Suppressor macrophage treated with lipopolysaccharide for 1 hour (primary cell): ENCODE measurements at places on chromosomes 4 and X.

DNA sequence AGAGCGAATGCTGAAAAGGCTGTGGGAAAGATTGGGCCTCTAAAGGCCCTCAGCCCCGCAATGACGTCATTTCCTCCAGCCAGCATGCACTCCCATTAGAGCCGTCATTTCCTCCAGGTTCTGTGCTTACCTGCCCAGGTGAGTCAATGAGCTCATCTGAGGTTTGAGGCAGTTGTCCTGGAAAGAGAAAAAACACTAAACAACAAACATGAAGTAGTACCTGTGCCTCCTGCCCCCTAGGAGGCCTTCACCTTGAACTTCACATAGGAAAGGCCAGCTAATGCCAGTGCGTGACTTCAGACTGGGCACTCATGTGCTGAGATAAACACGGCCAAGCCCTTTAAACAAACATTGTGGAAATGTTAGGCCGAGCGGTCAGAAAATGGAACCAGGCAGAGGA is 55.9 kb downstream of the FHDC1 start:
- DNase-seq: no peak

- no peak for DNase-seq
Observed at GRCh38 chr4:52862639-52863161, 583 bp downstream of the RASL11B start.

- DNase-seq: no peak
Observed at GRCh38 chrX:29775890-29776289, 439.5 kb upstream of the MAGEB2 start.

DNA sequence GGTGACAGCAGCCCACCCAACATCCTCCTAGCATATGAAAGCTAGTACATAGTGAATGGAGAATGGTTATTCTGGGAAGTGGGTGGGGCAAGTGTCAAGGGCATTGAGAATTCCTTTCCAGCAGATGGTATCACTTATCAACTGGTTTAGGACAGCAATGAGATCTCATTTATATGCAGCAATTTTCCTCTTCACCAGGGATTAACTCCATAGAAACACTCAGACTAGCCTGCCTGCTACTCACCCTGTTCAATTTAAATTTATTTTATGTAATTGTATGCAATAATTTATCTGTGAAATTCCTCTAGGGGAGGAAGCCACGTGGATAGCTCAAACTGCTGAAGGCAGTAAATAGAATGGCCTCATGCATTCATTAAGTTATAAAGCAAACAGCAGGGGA is 101.6 kb upstream of the MID1IP1 start:
- no peak for DNase-seq

DNA sequence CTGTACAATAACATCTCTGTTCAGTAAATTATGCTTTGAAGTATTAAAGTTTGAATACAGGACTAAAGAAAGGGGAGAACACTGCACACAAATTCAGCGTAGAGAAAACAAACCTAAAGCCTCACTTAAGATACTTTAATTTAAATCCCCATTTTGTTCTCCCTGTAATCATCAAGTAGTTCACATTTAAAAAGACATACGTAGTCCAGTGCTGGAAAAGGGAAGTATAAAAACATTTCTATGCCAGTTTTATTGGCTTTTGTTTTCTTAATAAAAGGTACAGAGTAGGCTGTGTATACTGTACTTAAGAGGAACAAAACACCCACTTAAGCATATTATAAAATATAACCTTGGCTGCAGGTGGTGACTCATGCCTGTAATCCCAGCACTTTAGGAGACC is 101.6 kb downstream of the FGF16 start:
- no peak for DNase-seq

DNA sequence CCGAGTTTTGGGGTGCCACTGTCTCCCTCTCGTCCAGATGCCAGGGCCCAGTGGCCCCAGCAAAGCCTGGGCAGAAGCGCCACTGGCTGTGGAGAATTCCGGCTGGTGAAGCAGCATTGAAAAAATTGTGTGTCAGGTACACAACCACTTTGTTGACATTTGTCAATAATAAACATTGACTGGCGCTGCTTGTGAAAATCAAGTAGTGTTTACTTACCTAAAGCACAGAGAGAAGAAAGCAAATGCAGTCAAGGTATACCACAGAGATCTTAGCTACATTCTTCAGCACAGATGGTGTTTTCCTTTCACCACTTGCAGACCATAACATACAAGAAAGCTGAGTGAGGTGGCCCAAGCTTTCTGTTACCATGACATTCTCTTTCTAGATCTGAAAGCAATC is 14.5 kb upstream of the SLC7A11 start:
- no peak for DNase-seq

- DNase-seq: no peak
Observed at GRCh38 chrX:9456250-9457074, 8.4 kb upstream of the TBL1X start.

GRCh38 chr4:111230265-111230664 is 607.4 kb upstream of the PITX2 start:
- DNase-seq: no peak
